Activated CD4-positive, alpha-beta T cell treated with anti-CD3 and anti-CD28 coated beads, Interleukin-2, amount 50 U/mL, for 4 hours (primary cell): ENCODE measurements at places on chromosomes 6 and 20.

- DNase-seq, result no peak
These were observed 162.5 kb downstream of the ALDH8A1 start for GRCh38 chr6:134787261-134787877.

- no peak for DNase-seq
These were observed 34.3 kb downstream of the C6orf89 start for GRCh38 chr6:36920049-36920448.

DNA sequence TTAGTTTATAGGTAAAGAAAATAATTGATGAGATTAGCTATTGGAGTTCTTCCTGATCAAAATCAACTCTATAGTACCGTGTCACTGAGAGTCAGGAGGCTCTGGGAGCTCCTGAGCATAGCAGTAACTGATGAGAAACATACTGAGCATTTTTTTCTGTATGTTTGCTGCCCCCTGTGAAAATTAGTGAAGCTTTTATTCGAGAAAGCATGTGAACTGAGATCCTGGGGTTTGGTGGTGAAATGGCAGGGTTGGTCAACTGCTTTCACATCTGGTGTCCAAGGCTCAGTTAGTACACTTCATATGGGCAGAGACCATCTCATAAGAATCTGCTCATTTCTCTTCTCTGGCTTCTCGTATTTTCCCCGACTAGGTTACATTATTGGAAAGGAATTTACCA, 4.1 kb upstream of the ABT1 start:
- DNase-seq, result no peak

DNA sequence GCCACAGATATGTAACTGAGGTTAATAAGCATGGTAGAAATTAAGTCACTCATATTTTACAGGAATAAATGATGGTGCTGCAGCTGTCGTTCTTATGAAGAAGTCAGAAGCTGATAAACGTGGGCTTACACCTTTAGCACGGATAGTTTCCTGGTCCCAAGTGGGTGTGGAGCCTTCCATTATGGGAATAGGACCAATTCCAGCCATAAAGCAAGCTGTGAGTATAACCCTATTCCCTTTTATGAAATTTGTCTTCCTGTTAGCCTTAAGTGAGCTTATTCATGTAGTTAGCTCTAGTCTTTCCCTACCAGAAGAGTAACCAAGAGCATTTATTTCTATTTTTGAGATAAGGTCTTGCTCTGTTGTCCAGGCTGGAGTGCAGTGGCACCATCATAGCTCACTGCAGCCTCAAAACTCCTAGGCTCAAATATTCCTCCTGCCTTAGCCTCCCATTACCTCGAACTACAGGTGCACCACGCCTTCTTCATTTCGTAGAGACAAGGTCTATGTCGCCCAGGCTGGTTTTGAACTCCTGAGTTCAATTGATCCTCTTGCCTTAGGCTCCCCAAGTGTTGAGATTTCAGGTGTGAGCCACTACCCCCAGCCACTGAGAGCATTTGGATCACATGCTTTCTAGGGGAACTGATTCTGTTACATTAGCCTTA, 12.0 kb downstream of the TCP1 start:
- no peak for DNase-seq

DNA sequence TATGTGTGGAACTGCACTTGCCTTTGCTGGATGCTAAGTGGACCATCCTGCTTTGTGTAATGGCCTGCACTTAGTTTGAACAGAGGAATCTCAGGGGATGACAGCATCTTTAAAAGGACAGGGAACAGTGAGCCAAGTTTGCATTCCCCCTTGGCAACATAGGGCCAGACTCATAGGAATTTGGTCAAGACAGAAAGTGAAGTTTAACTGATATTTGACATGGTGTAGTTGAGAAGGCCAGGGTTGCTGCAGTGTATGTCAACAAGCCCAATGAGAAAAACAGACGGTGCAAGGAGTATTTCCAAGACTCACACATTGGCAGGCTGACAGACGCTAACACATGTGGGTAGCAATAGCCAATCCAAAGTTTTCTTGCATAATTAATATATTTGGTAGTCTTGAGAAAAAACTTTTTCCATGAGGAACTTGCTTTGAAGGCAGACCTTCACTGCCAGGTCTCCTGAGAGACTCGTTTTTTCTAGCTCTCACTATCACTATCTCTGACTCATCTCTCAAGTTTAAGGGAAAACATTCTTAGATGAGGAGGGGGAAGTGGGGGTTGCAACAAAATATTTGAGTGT, 213.8 kb downstream of the IBTK start:
- DNase-seq, result no peak

- no peak for DNase-seq
These were observed 67.3 kb upstream of the E2F3 start for GRCh38 chr6:20334334-20334733.

GRCh38 chr6:108027594-108027993, 46.9 kb downstream of the OSTM1 start:
- no peak for DNase-seq

DNA sequence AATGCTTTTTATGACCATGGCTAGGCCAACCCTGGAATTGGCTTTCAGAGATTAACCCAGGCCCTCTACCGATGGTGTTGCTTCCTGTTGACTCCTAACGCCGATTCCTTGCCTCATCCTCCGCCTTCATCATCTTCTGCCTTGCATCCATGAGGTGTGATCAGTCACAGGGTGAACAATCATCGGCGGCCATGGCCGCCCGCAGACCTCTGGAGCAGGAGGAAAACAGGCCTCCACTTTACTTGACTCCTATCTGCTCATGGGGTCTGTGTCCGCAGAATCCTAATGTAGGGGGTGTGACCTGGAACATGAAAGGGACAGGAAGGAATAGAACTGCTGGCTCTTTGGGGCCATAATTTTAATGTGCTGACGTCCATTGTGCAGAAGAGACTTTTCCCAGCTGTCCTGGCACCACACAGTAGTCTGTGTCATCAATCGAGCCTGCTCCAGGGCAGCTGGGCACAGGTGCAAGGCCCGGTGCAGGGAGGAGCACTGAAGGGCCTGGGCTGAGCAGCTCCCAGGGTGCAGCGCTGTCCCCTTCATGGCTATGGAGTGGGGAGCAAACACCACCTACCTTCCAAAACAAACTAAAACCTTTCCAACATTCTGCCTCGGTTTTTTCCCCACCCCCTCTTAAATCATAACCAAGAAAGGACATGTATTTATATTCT, 8.0 kb downstream of the SLC22A3 start:
- DNase-seq, result no peak

- DNase-seq, result no peak
These were observed 12.0 kb downstream of the PFDN4 start for GRCh38 chr20:54219751-54220426.

- no peak for DNase-seq
These were observed 89.6 kb upstream of the RIN2 start for GRCh38 chr20:19668418-19668817.

- DNase-seq, result no peak
These were observed 137.2 kb downstream of the FARS2 start for GRCh38 chr6:5398530-5398929.

GRCh38 chr6:130680116-130680515, 147.1 kb upstream of the SMLR1 start:
- DNase-seq, result no peak

DNA sequence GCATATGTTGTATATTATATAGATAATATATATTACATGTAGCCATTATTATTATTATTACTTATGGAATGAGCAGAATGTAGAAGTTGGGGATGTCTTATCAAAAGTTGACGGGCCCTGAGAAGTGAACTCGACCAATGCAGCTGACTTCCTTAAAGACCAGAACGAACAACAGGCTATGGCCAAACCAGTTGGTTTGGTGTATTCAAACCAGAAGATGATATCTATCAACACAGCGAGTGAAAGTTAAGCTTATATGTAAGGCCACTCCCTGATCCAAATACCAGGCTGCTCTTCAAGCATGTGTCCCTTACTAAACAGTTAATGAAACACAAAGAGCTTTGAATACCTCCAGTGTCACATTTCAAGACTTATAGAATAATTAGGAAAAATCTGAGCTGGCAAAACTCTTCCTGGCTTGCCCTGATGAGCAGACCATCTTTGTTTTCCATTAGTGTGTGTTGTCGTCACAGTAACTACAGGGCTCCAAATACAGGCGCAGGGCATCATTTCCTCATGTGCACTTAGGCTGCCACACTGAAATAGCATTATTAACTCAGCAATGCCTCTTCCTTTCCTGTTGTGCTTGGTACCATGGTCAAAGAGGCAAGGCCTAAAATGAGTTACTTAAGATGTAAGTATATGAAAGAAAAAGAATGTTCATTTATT, 6.6 kb downstream of the FILIP1 start:
- no peak for DNase-seq

GRCh38 chr20:39266989-39267388, 304.8 kb downstream of the DHX35 start:
- no peak for DNase-seq

DNA sequence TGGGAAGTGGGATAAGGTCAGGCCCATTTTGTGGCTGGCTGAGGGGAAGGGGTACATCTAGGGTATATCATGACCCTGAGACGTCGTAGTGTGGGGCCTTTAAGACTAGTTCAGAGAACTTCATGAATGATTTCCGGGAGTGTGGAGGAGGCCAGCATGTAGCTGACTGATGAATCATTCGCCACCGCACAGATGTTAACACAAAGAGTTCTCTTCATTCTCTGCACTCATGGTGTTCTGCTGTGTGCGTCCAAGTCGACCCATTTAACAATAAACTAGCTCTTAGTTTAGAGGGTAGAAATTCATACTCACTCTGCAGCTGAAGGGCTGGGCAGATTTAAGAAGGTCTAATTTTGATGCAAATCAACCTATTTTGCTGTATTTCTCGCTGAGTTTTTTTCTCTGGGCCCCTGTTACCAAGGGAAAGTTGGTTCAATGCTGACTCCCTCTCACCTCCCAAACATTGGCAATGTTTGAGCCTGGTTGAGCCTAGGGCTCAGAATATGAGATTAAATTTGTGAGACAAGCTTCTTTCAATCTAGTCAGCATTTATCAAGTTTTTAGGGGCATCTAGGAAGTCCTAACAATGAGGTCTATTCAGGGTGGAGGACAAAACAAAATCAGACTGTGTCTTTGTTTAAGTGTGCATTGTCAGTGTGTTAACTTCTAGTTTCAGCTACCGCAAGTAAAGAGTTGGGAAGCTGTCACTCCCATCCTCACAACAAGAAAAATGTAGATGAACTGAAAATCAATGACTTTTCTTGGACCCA, 106.8 kb upstream of the CBLN4 start:
- DNase-seq, result no peak

DNA sequence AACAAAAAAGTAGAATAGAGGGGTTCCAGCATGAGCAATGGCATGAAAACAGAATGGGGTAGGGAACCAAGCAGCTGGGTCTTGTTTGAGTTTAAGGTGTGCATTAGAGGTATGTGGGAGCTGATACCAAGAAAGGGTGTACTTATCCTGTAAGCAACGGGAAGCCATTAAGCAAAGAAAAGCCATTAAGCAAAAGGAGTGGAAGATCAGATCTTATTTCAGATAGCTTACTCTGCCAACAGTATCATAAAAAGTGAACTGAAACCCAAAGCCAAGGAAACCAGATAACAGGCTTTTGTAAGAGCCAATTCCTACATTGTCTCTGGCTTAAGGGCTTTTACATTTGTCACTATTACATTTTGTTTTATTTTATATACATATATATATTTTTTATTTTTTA, 21.3 kb upstream of the BEND6 start:
- no peak for DNase-seq

- DNase-seq, result no peak
These were observed 120.6 kb downstream of the TMEM200A start for GRCh38 chr6:130486417-130486816.

DNA sequence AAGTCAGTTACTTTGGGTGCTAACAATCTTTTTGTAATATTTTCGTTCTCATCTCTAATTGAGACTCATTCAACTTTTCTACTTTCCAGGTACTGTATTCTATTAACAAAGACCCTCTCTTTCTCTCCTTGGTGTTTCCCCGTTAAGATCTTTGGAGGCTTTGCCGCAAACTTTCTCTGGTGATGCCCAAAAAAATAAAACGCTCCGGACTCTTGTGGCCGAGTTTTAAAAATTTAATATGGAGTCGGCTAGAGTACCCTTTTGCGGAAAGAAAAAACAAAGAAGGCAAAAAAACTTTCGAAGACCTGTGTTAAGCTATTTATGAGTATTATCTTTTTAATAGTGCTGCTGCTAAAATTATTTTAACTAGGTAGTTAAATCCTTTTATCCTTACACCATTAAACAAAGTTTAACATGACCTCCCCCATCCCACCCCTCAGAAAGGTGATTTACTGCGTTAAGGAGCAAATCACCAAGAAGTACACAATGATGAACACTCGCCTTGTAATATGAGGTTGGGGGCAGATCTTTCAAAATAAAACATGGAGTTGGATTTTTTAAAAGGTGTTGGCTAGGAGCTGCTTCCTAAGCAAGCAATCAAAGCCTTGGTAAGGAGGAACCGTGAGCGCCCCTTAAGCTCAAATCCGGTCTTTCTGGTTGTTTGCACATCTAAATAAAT, 10.0 kb downstream of the SIM1 start:
- no peak for DNase-seq

DNA sequence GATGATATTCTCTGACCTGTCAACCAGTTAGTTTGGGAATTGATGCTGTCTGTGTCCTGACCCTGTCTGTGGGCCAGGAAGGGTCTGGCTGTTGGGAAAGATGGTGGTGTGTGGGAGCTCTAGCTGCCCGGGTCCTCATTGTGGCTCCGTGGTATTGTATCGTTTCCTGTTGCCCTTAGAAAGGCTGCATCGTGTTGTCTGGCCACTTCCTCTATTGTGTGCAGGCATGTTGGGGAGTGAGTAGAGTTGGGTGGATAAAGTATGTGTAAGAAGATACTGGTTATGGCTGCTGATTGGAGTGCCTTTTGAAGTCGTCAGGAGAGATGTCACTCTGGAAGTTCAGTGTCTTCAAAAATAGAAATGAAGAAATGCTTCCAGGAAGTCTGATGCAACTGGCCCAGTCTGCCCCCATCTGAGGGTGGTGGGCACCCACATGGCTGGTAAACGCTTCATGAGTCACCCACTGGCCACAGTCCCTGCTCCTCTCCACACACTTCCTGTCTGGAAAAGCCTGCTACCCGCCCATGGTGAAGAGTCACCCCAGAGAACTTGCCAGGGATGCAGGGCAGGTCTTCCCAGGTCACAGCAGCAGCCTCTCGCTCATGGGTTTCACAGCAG, 27.9 kb downstream of the PPARD start:
- DNase-seq, result peak; percentile 45

- DNase-seq, result no peak
These were observed 128.4 kb upstream of the SGK1 start for GRCh38 chr6:134446218-134446848.

- no peak for DNase-seq
These were observed 208.9 kb upstream of the SNX9 start for GRCh38 chr6:157614026-157614568.
